ENCODE measurements at places on chromosomes 1 and 21.

DNA sequence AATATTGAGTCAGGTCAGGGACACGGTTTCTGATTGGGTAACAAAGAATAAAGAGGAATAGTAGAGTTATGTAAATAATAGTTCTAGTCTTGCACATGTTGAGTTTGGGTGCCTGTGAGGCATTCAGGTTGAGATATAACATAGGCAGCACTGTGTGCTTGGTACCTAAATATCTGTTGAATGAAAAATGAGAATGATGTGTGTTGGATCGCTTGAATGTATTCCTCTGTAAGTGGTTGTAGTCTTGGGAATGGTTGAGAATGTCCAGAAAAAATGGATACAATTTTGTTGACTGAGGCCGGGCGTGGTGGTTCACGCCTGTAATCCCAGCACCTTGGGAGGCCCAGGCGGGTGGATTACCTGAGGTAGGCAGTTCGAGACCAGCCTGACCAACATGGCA is 116.3 kb upstream of the HNRNPU start:
- DNase-seq: no peak

GRCh38 chr1:244012202-244012601 is 38.9 kb upstream of the ZBTB18 start:
- DNase-seq: no peak

DNA sequence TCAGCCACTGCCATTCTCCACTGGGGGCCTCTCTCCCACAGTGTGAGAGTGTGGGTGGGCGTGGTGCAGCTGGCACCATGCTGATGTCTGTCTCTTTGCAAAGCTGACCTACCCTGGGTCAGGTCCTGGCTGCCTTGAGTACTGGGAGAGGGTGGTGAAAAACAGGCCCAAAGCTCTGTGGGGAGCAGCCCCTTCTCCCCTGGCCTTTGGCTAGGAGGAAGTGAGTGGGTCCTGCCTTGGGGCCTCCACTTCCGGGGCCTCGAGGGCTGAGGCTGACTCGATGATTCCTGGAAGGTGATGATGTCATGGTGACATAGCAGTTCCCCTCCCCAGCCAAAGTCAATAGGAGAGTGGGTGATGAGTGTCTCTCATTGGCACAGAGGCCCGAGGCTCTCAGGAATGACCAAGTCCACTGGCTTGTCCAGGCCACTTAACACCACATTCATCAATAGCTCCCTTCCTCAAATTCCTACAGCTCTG is 53.0 kb downstream of the IER5 start:
- DNase-seq: no peak

- no peak for DNase-seq
Measured at GRCh38 chr1:28833381-28833780, 21.4 kb downstream of the OPRD1 start.

DNA sequence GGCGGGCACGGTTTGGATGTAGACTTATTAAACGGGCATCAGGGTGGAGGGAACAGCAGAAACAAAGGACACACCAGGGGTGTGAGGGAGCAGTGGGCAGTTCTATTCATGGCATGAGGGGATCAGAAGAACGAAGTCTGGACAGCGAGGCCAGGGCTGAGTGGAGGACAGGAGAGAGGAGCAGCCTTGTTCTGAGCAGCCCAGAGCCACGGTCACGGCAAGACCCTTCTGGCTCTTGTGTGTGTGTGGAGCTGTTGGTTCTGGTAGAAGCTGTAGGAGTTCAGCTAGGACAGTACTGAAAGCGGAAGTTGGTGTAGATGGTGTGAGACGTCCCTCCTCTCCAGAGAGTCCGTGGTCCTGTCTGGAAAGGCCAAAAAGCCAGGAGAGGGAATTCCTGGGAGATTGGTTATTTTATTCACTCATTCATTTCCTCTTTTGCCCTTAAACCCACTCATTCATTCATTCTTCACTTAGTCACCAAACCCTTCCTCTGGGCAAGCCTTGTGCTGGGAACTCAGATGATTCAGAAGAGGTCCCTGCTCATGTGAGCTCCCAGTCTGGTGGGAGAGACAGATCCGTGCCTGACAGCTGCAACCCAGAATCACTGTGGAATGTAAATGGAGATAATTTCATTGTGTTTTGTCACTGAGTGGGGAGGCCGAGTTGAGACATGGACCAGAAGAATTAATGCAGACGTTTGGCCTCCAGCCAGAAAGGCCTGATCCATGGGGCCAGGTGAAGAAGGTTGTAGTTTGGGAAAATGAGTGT is 4.1 kb upstream of the ACOT11 start:
- no peak for DNase-seq

GRCh38 chr1:235296729-235297128 is 31.2 kb downstream of the ARID4B start:
- peak; percentile 36 for DNase-seq

DNA sequence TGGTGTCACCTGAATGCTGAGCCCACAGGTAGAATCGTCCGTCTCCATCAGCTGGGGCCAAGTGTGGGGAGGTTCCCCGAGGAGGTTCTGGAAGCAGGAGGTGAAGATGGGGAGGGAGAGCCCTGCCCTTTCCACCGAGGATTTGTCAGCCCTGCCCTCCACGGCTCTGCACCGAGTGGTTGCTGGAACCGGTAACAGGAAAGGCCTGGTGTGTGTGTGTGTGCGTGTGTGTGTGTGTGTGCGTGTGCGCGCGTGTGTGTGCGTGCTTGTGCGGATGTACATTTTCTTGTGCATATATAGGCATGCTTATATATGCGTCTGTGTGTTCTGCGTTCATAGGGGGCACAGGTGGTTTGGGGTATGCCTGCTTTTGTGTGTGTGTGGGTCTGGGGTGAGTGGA is 3.5 kb downstream of the NBL1 start:
- peak; percentile 39 for DNase-seq

DNA sequence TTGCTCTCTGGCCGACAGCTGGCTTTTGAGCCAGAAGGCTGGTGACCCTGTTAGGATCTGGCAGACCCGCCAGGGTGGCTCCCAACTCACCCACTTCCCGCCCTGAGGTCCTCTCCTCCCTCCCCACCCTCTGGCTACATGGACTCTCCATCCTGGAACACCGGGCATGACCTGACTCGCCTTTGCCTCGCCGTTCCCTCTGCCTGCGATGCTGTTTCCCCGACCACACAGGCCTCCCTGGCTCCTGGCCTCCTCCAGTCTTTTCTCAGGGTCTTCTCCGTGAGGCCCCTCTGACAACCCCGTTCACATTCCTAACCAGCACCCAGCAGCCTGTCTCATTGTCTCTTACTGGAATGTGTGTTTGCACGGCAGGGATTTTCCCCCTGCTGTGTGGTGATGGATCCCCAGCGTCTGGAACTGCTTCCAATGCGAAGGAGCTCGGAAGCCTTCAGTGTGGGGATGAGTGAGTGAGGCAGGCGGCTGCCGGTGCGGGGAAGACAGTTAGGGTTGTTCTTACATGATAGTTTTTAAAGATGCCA is 46.0 kb upstream of the POFUT2 start:
- DNase-seq: no peak

DNA sequence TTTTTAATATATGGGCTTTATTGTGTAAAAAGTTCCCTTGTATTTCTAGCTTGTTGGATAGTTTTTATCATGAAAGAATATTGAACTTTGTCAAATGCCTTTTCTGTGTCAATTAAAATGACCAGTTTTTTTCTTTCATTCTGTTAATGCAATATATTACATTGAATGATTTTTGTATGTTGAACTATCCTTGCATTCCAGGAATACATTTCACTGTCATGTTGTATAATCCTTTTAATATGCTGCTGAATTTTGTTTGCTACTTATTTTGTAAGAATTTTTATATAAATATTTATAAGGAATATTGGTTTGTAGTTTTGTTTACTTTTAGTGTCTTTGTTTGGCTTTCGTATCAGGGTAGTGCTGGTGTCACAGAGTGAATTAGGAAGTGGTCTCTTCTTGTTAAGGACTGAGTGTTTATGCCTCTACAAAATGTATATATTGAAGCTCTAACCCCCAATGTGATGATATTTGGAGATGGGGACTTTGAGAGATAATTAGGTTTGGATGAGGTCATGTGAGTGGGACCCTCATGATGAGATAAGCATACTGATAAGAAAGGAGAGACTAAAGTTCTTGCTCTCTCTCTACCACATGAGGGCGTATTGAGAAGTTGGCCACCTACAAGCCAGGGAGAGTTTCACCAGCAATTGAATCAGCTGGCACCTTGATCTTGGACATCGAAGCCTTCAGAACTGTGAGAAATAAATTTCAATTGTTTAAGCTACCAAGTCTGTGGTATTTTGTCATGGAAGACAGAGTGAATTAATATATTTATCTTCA is 12.0 kb upstream of the SLAMF6 start:
- no peak for DNase-seq

DNA sequence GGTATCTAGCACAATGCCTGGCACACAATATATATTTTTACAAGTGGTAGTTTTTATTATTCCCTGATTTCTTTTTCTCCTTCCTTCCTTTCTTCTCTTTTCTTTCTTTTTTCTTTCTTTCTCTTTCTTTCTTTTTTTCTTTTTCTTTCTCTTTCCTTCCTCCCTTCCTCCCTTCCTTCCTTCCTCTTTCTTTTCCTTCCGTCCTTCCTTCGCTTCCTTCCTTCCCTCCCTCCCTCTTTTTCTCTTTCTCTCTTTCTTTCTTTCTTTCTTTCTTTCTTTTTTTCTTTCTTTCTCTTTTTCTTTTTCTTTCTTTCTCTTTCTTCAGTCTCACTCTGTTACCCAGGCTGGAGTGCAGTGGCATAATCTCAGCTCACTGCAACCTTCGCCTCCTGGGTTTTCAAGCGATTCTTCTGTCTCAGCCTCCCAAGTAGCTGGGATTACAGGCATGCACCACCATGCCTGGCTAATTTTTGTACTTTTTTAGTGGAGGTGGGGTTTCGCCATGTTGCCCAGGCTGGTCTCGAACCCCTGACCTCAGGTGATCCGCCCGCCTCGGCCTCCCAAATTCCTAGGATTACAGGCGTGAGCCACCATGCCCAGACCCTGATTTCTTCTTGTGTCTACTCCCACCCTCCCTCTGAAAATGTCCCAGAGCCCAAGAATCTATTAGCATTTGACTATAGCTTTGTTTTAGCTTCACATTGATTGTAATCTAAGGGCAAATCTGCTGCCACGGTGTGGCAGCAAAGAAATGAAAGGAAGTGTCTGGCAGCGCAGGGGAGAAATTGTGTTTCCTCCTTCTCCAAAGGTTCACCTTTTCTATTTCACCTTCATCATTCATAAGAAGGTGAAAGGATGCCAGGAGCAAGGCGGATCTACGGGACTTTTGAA is 19.9 kb upstream of the ABCB10 start:
- DNase-seq: no peak

- no peak for DNase-seq
Measured at GRCh38 chr1:9822490-9822889, 1.3 kb downstream of the CLSTN1 start.

GRCh38 chr1:32773018-32773763 is 44.0 kb downstream of the YARS1 start:
- peak; percentile 68 for DNase-seq

GRCh38 chr1:234609691-234610042 is 311 bp downstream of the IRF2BP2 start:
- no peak for DNase-seq

GRCh38 chr1:174872615-174873058 is 127.1 kb upstream of the CACYBP start:
- DNase-seq: no peak

DNA sequence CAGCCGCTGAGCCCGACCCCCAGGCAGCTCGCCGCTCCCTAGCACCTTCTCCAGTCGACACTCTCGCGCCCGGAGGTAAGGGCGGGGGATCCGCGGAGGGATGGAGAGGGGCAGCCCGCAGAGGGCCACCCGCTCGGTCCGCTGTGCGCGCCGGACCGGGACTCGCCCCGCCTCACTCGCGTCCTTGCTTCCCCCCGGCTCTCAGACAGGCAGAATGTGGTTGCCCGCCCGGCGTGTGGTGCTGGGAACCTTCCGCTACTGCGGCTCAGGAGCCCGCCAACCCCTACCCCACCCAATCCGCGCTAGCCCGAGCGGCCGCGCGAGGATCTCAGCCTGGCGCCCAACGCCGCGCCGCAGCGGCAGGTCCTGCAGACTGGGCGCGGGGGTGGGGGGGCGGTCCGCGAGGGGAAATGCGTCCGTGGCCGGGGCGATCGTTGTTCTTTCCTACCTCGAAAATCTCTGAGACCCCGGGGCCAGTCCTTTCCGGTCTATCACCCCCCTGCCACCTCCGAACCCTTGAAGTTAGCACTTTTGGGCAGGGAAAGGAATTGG is 404 bp downstream of the LRRC8C start:
- DNase-seq: peak; percentile 76

DNA sequence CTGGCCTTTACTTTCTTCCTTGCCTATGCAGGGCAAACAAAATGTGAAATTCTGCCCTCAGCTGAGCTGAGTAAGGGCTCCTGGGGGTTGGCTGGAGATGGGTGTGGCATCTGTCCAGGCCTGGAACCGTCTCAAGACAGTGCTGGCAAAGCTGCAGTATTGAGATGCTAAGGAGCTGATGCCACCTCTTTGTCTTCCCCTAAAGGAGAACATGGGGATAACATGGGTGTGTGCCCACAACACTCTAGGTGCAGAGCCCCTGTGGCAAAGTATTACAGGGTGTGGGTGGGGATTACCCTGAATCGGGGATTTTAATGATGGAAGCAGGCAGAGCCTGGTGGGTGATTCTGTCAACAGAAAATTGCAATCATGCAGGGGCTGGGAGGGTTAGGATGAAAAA is 2.5 kb upstream of the ST3GAL3 start:
- DNase-seq: no peak

- DNase-seq: no peak
Measured at GRCh38 chr1:192973202-192973601, 86.0 kb downstream of the UCHL5 start.

GRCh38 chr1:84156210-84156621 is 12.1 kb downstream of the PRKACB start:
- no peak for DNase-seq

DNA sequence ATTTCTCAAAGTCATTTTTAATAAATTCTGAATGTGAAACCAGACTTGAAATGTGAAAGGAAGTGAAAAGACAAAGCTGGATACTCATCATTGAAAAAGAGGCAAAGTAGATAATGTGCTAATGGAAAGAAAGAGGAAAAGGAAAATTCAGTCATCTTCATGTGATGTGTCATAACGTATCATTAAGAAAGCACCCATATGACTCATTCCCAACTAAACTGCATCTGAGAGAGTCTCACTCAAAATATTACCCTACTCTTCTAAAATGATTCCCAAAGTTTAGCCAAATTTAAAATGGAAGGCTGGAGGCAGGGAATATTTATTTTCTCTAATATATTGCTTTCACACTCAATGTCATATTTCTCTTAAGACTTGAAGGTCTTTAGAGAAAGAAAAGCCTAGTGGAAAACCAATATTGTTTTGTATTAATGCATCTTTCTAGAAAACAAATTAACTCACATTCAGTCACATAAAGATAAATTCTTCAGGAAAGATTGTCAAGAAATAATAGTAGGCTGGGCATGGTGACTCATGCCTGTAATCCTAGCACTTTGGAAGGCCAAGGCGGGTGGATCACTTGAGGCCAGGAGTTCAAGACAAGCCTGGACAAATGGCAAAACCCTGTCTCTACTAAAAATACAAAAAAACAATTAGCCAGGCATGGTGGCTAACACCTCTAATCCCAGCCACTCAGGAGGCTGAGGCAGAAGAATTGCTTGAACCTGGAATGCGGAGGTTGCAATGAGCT is 129.9 kb downstream of the SLC30A10 start:
- no peak for DNase-seq

All from CD4-positive, alpha-beta memory T cell (primary cell).